BJ (cell line): ENCODE measurements at places on chromosomes 2 and 18.
A peak's percentile ranks its signal among the peaks of the same experiment; 100 is the strongest.

GRCh38 chr2:161122772-161123530, 37.3 kb upstream of the TANK start:
- DNase-seq = peak; percentile 89

DNA sequence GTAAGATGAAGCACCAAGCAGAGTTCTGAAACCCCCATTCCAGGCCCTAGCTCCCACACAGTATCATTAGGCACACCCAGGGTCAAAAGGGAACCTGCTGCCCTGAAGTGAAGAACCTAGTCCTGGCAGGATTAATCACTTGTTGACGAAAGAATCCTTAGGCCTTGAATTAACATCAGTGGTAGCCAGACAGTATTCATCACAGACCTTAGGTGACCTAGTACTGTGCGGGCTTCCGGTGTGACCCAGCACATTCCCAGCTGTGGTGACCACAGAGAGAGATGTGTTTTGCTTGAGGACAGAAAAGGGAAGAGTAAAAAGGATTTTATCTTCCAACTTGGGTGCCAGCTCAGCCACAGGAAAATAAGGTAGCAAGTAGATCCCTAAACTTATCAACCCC, 1071.4 kb upstream of the FAM98A start:
- no peak for DNase-seq

- DNase-seq = no peak
Measured at GRCh38 chr2:62817348-62817747, 111.8 kb downstream of the EHBP1 start.

DNA sequence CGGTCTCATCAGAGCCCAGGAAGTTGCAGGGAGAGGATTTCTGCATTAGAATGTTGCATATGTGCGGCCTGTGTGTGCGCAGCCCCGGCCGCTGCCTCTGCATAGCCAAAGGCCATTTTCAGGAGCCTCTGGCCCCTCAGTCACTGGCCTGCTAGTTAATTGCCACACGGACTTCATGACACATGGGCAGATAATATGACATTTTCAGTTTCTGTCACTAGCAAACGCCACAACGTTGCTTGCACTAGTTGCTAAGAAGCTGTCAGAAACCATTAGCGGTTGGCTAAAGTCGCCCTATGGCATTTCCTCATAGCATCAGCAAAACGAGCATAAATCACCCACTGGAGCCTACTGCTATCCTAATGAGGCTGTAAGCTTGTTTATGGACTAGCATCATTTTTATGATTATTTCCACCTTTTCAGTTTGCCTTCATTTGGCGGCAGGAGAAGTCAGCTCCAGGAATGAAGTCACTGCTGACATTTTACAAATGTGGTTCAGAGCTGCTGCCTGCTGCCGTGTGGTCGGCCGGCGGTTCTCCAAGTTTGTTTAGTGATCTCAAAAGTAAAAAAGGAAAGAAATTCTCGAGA, 73.7 kb downstream of the MEIS1 start:
- DNase-seq = no peak

GRCh38 chr2:178891265-178891958, 84.2 kb upstream of the TTN start:
- no peak for DNase-seq
